NCI-H446 (cell line): ENCODE measurements at places on chromosomes 2 and 18.

DNA sequence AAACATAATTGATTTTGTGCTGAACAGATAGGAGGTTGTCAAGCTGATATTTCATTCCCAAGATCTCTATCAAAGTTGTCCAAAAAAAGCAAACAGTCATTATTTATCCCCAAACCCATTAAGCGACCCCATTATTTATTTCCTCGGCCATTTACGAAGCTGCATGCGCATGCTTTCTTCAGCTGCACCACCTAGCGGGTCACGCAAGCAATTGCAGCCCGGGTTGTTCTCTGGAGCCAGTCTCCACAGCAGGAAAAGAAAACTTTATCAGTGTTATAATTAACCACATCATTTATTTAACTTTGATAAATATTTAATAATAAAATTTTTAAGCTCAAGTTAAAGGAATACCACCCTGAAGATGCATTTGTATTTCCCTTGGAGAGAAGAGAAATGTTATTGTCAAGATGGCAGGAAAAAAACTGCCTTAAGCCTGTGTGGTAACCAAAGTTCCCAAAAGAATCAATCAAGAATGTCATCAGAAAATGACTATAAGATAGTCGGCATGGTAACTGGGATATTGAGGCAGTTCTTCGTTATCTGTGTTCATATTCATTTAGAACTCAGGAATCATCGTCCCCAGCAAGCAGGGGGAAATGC lies 304.7 kb downstream of the FBXO15 start:
- no peak for DNase-seq

GRCh38 chr18:13051159-13051558 lies 60.0 kb downstream of the CEP192 start:
- DNase-seq: no peak

DNA sequence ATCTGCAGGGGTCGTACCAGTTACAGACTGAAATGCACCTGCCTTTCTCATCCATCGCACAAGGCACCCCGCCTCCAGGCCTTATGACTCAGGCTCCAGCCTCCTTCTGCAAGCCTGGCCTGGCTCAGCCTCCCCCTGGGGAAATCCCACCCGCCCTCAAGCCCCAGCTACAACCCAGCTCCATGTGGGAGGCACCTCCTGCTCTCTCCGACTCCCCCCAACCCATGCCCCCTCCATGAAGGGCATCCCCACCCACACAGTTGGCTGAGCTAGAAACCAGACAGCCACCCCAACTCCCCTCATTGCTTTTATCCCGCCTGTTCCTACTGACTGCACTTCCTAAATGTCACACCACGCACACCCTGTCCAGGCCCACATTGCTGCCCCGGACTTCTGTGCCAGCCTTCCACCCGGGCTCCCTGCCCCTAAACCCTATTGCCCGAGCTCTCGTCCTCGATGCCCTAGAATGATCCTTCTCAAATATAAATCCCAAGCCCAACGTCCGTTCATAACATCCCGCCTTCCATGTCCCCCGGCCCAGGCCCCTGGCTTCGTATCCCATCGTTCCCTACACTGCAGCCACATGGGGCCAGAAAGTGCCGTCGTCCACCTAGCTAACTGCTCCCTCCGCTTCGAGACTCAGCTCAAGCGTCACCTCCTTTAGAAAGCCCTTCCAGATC lies 9.9 kb downstream of the DNMT3A start:
- no peak for DNase-seq

GRCh38 chr2:186946896-186947467 lies 98.0 kb upstream of the ZSWIM2 start:
- no peak for DNase-seq

DNA sequence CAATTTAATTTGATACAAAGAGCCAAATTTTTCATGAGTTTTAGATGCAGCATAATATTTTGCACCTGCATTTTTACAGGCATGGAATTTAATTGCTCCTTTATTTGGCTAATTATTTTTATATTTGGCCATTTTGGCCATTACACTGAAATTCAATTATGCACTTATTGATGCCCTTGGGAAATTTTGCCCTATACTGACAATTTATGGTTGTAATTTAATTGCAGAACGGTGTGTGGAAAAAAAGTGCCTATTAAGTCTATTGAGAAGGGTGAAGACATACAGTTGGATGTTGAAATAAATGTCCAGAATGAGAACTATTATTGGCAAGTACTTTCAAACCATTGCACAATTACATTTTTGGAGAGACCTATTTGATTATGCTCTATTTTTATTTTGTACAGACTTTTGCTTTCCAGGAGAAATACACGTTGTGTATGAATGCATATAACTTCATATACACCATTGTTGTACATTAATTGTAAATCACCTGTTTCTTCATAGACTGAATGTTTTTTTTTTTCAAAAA lies 1319.3 kb upstream of the CDH2 start:
- no peak for DNase-seq

DNA sequence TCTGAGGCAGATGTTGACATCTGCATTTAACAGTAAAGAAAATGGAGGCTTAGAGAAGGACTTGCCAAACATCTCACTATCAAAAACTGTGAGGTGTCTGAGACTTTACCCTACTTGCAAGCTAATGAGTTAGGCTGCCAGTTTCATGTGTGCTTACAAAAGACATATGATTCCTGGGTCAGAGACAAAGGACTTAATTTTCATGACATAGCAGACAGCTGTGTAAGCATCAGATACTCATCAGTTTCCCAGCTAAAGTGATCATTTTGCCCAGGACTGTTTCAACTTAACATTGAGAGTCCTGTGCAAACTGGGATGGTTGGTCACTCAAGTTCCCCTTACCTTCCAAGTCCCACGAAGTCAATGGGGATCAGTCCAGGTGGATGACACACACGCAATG lies 18.9 kb upstream of the DAPL1 start:
- no peak for DNase-seq
